ENCODE measurements at places on chromosomes 12 and 14.

- no peak for DNase-seq
These were observed 31.3 kb upstream of the SMUG1 start for GRCh38 chr12:54220092-54220557.

DNA sequence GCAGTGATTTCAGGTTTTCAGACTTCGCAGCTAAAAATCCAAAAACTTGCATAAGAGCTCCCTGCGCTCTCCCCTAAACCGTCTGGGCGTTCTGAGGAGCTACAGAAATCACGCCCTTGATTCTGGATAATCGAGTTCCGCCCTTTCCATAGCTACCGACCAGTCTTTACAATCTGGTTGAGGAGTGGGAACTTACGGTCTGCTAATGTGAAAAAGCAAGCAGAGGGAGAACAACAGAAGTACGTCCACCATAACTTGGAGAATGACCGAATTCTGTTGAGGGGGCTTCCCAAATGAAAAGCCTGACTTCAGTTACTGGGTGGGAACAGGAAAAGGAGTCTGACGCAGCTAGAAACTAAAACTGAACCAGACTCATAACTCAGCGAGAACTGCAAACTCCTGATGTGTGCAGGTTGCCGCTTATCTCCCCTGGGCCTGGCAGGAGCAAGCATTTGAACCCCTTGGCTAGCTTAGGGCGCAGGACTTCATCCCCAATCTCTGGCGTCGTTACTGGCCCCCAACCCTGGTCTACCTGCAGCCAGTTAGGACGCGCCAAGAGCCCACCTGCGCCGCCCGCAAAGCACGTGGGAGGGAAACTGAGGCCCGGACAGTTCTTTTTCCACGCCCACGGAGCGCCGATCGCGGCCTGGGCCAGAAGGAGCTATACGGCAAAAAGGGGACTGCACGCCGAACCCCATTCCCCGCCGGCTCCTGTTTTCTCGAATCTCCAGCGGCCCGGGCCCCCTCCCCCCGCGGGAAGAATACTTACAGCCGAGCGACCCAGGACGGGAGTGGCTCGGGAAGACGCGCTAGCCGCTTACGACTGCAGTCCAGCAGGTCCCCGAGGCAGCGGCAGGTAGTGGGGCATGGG, 838 bp downstream of the LRIG3 start:
- DNase-seq: peak; percentile 32

- peak; percentile 61 for DNase-seq
These were observed 34.2 kb upstream of the KICS2 start for GRCh38 chr12:64256166-64256800.

DNA sequence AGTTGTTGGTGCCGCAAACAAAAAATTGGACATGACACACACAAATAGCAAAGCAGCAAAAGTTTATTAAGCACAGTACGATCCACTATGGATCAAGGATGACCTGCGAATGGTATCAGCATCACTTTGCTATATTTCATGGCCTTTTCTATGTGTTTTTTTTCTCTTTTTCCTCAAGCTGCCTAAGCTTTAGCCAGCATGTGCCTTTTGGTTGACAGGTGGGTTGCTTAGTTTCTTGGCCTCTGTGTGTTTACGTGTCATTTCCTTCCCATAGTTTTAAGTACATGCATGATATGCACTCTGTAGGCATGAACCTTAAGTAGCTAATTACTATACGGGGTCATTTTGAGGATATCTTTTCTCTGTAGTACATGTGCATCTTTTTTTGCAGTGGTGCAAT, 9.8 kb downstream of the CD4 start:
- DNase-seq: no peak

- no peak for DNase-seq
These were observed 175.3 kb downstream of the ESR2 start for GRCh38 chr14:64118892-64119291.

DNA sequence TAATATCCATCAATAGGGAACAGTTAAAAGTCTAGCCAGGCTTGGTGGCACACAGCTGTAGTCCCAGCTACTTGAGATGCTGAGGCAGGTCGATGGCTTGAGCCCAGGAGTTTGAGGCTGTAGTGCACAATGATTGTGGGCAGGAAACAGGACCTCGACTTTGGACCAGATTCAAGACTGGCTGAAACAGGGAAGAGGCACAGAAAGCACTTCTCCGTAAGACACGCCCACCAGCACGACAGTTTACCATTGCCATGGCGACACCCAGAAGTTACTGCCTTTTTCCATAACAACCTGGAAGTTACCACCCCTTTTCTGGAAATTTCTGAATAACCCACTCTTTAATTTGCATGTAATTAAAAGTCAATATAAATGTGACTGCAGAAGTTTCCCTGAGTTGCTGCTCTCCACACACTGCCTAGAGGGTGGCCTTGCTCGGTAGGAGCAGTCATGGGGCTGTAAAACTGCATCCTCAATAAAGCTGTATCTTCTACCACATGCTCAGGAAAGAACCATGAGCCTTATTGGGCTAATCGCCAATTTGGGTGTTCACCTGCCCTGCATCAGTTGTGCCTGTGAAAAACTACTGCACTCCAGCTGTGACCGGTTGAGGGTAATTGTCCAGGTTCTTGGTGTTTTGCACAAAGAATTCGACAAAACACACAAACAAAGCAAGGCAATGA, 4.6 kb upstream of the LRRC23 start:
- DNase-seq: peak; percentile 56

DNA sequence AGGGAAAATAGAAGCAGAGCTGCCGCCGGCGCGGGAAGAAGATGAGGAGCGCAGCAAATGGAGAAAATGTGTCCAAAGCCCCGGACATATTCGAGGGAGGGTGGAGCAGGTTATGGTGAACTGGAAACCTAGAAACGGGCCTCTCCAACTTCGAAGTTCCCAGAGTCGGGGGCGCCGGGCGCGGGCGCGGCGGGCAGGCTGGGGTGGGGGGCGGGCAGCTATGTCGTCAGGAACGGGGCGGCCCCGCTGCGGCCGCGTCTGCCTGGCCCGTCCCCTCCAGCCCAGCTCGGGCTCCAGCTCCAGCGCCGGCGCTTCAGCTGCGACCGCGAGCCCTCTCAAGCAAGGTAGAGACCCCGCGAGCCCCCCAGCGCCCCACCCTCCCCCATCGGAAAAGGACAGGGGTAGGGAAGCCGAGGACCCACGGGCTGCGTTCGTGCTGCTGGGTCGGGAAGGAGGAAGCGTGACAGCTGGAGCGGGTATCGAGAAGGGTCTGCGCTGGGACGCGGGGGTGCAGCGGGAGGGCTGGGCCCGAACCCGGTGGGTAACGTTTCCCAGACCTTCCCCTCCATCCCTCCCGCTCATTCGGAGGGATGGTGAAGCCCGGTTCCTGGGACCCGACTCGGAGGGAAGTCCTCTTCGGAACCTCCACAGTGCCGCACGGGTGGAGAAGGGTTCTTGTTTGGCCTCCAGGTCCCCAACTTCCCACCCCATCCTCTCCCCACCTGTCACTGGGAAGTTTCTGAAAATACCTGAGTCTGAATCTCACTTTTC, 1.0 kb downstream of the DGKA start:
- DNase-seq: no peak

DNA sequence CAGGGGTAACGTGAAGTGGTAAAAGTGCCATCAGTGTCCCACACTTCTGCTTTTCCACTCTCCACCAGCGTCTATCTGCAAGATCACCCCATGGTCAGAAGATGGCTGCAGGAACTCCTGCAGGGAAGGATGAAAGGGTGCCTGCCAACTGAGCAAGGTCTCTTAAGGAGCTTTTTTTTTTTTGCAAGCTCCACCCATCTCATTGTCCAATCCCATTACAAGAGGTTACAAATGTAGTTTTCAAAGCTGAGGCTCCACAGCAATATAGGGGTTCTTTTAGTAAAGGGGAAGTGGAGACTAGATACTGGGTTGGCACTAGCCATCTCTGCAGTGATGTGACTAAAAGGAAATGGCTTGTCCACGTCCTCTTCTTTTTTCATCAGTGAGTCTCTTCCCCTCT, 5.9 kb upstream of the BHLHE41 start:
- no peak for DNase-seq

DNA sequence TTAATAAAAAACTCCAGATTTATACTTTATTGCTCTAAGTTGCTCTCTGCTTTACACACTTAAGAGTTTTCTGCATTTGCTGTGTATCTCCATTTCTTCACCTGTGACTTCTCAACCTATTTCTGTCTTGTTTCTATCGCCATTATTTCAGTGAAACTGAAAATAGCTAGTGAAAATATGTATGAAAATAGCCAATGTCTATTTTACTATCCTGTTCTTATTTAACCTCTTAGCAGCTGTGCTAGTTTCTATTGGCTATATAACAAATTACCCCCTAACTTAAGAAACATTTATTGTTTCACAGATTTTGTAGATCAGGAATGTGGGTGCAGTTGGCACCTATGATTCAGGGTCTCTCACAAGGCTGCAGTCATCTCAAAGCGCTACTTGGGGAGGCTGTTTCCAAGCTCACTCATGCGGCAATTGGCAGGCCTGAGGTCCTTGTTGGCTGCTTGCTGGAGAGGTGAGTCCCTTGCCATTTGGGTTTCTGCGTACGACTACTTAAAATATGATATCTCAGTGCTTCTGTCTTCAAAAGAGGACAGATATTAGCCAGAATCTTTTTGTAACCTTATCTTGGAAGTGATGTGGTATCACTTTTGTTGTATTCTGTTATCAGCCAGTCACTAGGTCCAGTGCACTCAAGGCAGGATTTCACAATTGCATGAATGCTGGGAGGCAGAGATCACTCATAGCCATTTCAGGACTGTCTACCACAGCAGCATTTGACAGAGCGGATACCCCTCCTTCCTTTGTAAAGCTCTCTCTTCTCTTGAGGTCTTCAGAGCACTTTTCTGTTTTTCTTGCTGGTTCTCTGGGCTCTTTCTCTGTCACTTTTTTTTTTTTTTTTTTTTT, 7.2 kb downstream of the ERC1 start:
- no peak for DNase-seq

DNA sequence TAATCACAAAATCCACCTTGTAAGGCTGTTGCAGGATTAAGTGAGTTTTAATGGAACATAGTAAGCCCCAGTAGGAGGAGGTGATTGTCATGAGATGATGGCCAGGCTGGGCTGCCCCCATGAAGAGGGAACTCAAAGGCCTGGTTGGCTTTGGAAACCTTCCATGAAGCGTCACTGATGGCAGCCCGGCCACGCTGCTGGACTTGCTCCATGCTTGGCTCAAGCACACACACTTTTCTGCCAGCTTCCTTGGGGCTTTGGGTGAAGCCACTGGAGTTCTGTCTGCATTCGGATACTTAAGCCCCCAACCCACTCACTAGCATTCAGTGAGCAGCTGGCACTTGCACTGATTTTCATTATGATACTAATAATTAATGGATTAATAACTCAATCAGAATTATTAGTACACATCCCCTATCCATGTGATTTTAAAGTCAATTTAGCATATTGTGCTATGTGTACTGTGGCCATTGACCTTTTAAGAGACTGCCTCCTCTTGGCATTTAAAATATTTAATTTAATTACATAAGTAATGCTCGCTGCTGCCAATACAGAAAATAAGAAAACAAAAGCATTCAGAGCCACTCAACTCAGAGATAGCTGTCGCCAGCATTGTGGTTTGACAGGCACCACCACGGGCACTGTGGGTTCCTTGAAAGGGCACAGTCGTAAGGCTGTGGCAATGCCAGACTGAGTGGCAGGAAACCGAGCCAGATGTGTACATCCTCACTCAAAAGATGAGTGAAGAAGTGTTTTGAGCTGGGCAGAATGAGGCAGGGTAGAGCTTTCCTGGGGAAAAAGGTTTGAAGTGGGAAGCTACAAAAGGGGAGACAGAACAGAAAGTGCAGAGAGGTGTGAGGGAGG, 15.9 kb downstream of the KRT85 start:
- no peak for DNase-seq

DNA sequence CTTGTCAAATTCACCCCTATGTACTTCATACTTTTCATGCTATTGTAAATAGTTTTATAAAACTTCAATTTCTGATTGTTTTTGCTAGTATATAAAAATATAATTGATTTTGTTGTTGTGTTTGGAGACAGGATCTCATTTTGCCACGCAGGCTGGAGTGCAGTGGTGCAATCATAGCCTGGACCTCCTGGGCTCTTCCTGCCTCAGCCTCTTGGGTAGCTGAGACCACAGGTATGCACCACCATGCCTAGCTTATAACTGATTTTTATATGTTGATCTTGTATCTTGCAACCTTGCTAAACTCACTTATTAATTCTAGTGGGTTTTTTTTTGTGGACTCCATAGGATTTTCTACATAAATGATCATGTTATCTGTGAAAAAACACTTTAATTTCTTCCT, 23.5 kb downstream of the ATP5MC2 start:
- DNase-seq: no peak

DNA sequence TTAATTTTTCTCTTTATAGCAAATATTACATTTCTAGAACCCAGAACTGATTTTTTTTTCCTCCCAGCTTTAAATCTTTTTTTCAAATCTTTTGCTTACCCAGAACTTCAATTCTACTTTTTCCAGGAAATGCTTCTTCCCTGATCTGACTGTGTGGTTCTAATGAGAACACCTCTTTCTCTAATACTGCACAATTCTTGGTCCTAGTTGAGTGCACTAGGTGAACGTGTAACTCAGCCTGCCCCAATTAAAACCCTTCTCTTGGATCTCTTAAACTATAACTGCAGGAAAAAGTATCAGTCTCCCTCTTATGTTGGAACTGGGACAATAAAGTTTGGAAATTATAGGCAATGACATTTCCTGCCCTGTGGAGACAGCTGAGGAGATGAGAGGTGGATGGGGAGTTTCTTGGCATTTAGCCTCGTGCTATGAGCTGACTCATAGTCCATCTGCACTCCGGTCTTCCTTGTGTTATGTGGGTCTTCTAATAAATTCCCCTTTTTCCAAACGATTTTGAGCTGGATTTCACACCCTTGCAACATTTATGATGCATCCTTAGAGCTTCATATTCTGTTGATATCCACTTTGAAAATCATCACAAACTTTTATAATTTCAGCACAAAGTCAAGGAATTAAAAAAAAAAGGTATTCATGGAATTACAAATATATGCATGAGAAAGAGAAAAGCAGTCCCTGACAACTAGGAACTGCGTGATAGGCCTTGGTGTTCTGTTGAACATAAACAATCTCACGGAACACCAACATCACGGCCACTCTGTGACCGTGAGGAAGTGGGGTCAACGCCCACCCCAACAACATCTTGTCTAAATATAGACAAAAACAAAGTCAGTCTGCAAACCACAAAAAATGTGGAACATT, 52.4 kb downstream of the BRMS1L start:
- no peak for DNase-seq
